Activated T-cell treated with anti-CD3 and anti-CD28 coated beads, Interleukin-2, amount 50 U/mL, for 24 hours (primary cell): ENCODE measurements at places on chromosomes 7 and 10.

DNA sequence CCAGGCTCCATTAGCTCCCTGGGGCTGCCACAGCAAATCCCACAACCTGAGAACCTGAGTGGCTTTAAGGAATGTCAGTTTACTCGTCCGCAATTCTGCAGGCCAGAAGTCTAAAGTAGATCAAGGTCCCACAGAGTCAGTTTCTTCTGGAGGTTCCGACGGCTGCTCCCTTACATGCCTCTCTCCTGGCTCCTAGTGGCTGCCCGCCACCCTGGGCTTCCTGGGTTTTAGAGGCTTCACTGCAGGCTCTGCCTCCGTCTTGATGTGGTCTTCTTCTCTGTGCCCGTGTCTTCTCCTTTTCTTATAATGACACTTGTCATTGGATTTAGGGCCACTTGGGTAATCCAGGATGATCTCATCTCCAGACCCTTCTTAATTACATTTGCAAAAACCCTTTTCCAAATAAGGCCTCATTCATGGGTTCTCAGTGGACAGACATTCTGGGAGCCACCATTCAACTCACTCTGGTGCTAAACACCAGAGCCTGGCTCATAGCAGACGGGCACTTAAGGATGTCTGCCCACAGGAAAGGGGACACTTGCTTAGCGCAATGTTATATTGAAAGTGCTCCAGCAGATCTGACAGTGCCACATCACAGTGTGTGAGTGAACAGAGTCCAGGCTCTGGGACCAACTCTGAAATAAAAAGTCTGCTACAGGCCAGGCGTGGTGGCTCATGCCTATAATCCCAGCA, 77.6 kb downstream of the VWC2 start:
- no peaks in the 10 kb centered on the region for H3K27me3 ChIP-seq
- H3K4me3 ChIP-seq = no peak overlapping the region
- H3K27ac ChIP-seq = no peak overlapping the region
- no peak for DNase-seq
- no peaks in the 10 kb centered on the region for H3K36me3 ChIP-seq

DNA sequence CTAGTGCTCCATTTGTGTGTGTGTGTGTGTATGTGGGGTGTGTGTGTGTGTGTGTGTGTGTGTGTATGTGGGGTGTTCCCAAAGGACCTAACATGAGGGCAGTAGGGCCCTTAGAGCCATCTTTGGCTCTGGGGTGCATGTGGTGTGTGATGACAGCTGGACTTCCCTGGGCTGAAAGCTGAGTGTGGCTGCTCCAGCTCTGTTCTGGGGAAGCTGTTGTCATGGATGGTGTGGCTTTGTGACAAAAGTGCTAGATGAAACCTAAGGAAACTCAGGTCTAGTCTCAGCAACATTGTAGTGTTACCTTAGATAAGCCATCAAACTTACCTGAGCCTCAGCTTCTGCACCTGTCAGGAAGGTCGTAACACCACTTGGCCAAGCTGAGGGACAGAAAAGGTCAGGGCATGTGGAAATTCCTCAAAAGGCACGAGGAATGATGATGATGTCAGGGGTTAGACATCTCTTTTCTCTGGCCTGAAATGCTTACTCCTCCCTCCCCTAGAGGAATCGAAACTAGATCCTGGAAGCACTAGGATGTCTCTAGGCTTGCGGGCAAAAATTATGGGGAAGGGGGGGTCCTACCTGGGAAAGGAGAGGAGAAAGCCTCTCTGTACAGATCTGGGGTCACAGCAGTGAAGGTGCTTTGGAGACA, 115.4 kb downstream of the RPS24 start:
- H3K4me3 ChIP-seq = no peak overlapping the region
- H3K27me3 ChIP-seq = no peaks in the 10 kb centered on the region
- H3K36me3 ChIP-seq = no peaks in the 10 kb centered on the region
- no peak overlapping the region for H3K27ac ChIP-seq
- no peaks in the 10 kb centered on the region for H3K4me1 ChIP-seq

- DNase-seq = peak; percentile 64
- H3K27me3 ChIP-seq = peaks cover 72% of the 10 kb centered on the region
- H3K4me3 ChIP-seq = peak overlapping the region; percentile 67
- H3K36me3 ChIP-seq = no peaks in the 10 kb centered on the region
Measured at GRCh38 chr10:27743877-27744801, 1.5 kb downstream of the MKX start.

DNA sequence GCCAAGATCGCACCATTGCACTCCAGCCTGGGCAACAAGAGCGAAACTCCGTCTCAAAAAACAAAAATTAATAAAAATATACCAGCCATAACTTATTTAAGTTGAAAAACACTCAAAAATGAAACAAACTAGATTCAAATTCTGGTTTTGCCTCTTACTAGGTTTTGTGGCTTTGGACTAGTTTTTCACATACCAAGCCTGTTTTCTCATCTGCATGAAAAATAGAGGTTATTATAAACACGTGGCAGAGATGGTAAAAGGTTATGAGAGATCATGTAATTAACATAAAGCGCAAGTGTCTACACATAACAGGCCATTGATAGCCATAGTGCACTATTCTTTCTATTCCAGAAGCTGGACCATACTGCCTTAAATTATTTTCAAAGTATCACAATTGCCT, 35.5 kb upstream of the CABCOCO1 start:
- H3K4me1 ChIP-seq = no peaks in the 10 kb centered on the region
- H3K27ac ChIP-seq = no peak overlapping the region
- no peak overlapping the region for H3K4me3 ChIP-seq
- H3K36me3 ChIP-seq = no peaks in the 10 kb centered on the region
- H3K27me3 ChIP-seq = peaks cover 7% of the 10 kb centered on the region

- H3K4me3 ChIP-seq = no peak overlapping the region
- no peaks in the 10 kb centered on the region for H3K36me3 ChIP-seq
- DNase-seq = no peak
Measured at GRCh38 chr7:138407792-138408191, 52.3 kb upstream of the TRIM24 start.

DNA sequence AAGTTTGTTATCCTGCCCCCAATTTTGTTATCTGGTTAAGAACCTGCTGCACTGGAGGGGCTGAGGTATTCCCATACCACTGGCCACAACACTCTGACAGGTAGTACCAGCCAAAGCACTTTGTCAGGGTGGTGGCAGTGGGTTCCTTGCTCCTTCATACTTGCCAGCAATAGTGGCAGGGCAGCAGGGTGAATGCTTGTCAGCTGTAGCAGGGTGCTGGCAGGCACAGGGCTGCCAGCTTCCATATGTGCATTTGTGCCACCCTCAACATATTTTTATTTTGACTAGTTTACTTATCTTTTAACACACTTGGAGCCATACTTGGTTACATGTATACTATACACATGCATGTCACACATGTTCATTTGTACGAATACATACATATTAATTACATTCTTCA, 294.0 kb upstream of the VWC2 start:
- H3K4me1 ChIP-seq = no peaks in the 10 kb centered on the region
- H3K27me3 ChIP-seq = no peaks in the 10 kb centered on the region
- DNase-seq = no peak
- H3K36me3 ChIP-seq = no peaks in the 10 kb centered on the region
- no peak overlapping the region for H3K4me3 ChIP-seq
- H3K27ac ChIP-seq = no peak overlapping the region

GRCh38 chr7:45567713-45568112, 6.5 kb upstream of the ADCY1 start:
- H3K27ac ChIP-seq = no peak overlapping the region
- peaks cover 40% of the 10 kb centered on the region for H3K27me3 ChIP-seq
- DNase-seq = no peak
- no peaks in the 10 kb centered on the region for H3K4me1 ChIP-seq

GRCh38 chr10:75037171-75038153, 74.0 kb upstream of the SAMD8 start:
- H3K36me3 ChIP-seq = peaks cover 2% of the 10 kb centered on the region
- H3K4me1 ChIP-seq = peaks cover 78% of the 10 kb centered on the region
- DNase-seq = no peak
- no peak overlapping the region for H3K4me3 ChIP-seq
- no peaks in the 10 kb centered on the region for H3K27me3 ChIP-seq

GRCh38 chr10:112628951-112629609, 182.1 kb downstream of the VTI1A start:
- H3K27me3 ChIP-seq = no peaks in the 10 kb centered on the region
- no peaks in the 10 kb centered on the region for H3K4me1 ChIP-seq
- DNase-seq = no peak
- peaks cover 10% of the 10 kb centered on the region for H3K36me3 ChIP-seq
- no peak overlapping the region for H3K4me3 ChIP-seq

DNA sequence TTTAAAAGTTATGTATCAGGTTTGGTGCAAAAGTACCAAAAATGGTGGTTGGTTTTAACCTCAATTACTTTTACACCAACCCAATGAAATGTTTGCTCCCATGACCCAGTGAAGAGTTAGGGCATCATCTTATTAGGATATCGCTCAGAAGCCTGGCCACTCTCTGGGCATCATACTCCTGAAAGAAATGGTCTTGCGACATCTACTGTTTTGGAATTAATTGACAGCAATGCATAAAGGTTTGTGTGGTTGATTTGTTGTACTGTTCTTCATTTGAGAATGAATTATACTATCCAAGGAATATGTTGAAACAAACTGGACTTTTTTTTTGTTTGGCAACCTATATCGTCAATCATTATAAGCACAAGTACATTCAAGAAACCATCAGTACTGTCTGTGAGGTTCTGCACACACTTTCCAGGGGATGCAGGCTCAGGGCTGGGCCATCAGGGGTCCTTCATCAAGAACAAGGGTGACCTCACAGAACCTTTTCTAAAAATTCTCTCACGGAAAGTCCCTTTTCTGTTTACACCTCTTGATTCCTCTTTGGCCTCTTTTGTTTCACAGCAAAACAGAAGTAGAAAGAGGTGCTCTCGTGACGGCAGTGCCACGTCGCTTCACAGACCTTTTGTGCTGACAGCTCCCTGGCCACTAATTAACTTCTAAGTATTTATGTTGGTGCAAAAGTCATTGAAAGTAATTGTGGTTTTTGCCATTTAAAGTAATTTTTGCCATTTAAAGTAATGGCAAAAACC, 117.2 kb upstream of the KLF6 start:
- peak overlapping the region; percentile 4 for H3K4me3 ChIP-seq
- peak; percentile 45 for DNase-seq
- no peaks in the 10 kb centered on the region for H3K27me3 ChIP-seq
- H3K4me1 ChIP-seq = peaks cover 28% of the 10 kb centered on the region

GRCh38 chr10:30531751-30532530, 97.6 kb downstream of the LYZL2 start:
- peaks cover 47% of the 10 kb centered on the region for H3K4me1 ChIP-seq
- no peaks in the 10 kb centered on the region for H3K36me3 ChIP-seq
- DNase-seq = no peak

DNA sequence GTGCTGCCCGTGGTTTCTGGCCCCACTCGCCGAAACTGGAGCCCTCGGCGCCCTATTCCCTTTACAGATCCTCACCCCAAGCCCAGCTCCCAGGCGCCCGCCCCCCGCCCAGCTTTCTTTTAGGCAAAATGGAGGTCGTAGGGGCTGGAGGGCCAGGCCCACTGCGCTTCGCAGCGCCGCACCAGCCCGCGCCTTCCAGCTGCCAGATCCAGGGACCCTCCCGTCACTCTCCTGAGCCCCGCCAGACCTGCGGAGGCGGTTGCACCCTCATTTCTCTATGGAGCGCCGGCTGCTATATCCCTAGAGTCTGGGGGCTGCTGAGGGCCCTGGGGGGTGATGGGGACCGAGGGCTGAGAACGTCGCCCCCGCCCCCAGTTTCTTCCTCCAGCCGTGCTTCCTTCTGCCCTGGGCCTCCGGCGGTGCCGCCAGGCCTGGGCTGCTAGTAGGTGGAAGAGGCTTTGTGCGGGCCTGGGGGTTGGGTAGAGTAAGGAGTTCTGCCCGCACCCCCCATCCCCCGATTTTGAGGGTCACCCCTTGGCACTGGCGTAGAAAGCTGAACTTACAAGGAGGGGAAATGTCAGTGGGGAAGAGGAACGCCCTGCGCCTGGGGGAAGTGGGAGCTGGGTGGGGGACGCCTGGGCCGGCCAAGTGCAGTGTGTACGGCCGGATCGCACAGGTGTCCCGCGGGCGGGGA, 1.0 kb downstream of the GNB2 start:
- H3K4me3 ChIP-seq = peak overlapping the region; percentile 96
- H3K36me3 ChIP-seq = peaks cover 39% of the 10 kb centered on the region
- H3K4me1 ChIP-seq = peaks cover 24% of the 10 kb centered on the region

DNA sequence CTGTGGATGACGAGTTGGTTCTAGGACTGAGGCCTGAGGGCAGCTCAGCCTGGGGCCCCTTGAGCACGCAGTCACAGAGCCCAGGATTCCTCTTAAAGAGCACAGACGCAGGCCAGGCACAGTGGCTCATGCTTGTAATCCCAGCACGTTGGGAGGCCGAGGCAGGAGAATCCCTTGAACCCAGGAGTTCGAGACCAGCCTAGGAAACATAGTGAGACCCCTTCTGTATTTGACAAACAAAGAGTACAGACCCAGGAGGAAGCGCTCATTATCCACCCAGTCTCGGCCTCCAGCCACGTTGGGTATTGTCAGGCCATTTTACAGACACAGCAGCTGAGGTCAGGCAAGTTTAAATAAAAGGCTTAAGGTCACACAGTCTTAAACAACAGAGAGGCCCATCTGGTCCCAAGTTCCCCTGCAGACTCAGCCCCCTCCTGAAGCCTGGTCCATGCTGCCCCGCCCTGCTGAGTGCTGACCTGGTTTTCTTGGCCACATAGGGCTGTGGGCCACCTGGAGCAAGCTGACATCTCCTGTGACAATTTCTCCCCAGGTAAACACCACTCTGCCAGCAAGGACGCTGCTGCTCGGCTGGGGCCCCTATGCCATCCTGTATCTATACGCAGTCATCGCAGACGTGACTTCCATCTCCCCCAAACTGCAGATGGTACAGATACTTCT, 12.6 kb downstream of the RGR start:
- H3K36me3 ChIP-seq = no peaks in the 10 kb centered on the region
- no peak overlapping the region for H3K27ac ChIP-seq
- no peak for DNase-seq
- H3K4me3 ChIP-seq = no peak overlapping the region
- H3K4me1 ChIP-seq = peaks cover 7% of the 10 kb centered on the region

- no peak for DNase-seq
- peaks cover 31% of the 10 kb centered on the region for H3K4me1 ChIP-seq
- peaks cover 32% of the 10 kb centered on the region for H3K36me3 ChIP-seq
- no peak overlapping the region for H3K27ac ChIP-seq
- no peaks in the 10 kb centered on the region for H3K27me3 ChIP-seq
Measured at GRCh38 chr10:113704637-113705343, 25.1 kb downstream of the CASP7 start.

GRCh38 chr10:131174651-131175540, 136.6 kb downstream of the TCERG1L start:
- H3K27me3 ChIP-seq = no peaks in the 10 kb centered on the region
- no peak for DNase-seq
- no peak overlapping the region for H3K27ac ChIP-seq
- no peak overlapping the region for H3K4me3 ChIP-seq
- H3K4me1 ChIP-seq = no peaks in the 10 kb centered on the region

GRCh38 chr10:25556457-25556856, 377.6 kb upstream of the MYO3A start:
- no peak overlapping the region for H3K27ac ChIP-seq
- DNase-seq = no peak
- no peaks in the 10 kb centered on the region for H3K27me3 ChIP-seq
- H3K4me3 ChIP-seq = no peak overlapping the region
- no peaks in the 10 kb centered on the region for H3K4me1 ChIP-seq

DNA sequence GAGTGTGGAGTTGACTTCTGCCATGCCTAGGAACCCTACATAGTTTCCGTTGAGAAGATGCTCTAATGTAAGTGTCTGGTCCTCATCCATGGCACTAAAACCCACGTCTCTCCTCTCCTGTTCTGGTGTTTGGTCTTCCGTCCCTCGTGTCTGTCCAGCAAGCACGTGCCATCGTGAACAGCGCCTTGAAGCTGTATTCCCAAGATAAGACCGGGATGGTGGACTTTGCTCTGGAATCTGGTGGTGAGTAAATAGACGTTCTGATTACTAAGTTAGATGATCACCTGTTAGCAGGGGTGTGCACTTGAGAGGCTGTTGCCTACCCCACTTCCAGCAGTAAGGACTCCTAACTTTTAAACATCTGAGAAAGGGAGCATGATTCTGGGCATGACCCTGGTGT, 15.1 kb upstream of the GET4 start:
- no peaks in the 10 kb centered on the region for H3K27me3 ChIP-seq
- peaks cover 93% of the 10 kb centered on the region for H3K36me3 ChIP-seq
- no peak for DNase-seq
- H3K27ac ChIP-seq = no peak overlapping the region
- peaks cover 2% of the 10 kb centered on the region for H3K4me1 ChIP-seq
